Fibroblast of lung (primary cell): ENCODE measurements at places on chromosomes 2 and 18. TPM values are rescaled to one million over a fixed set of nuclear protein-coding genes. Genes with fewer than 3 reads are reported as not detected.

The EGR4 gene
- total RNA-seq, result under 0.01 TPM in 1 of 2 replicates, not detected in the other

The CNTNAP5 gene
- total RNA-seq, result not detected in 2 replicates

The PDCL3 gene
- 11.4 and 13.4 TPM in 2 replicates for total RNA-seq

The NPPC gene
- not detected in 2 replicates for total RNA-seq

The GALR1 gene
- total RNA-seq, result not detected in 2 replicates
